ENCODE measurements at places on chromosomes 12 and 14.

DNA sequence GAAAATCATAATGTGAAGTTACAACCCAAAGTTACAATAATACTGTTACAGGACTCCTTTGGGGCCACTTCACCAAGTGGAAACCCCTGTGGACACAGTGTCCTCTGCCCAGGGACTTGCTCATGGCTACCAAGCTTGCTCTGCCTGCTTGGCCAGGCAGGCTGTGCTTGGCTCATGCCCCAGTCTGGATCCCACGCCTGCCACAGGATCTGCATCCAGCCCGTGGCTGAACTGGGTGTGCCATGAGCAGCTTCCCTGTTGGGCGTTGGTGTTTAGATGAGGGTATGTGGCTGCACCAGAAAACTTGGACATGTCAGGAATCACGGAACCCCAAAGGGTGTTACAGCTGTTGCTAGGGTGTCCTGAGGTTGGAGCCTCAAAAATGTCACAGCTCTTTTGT, 820.9 kb downstream of the SLC6A15 start:
- DNase-seq: no peak

DNA sequence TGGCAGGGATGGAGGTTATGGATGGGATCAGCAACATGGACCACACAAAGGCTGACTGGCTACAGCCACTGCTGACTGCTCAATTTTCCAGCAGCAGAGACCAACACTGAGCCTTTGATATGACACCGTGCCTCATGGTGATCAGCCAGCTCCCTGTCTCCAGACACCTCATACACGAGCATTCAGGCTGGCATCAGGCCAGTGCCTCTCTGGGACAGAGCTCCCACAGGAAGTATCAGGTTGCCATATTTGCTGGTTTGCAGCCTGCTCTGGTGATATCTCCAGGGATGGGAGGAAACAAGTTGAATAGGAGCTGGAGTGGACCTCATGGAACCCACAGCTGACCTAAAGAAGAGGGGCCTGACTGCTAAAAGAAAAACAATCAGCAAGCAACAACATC, 471.2 kb upstream of the ATXN7L3B start:
- no peak for DNase-seq

DNA sequence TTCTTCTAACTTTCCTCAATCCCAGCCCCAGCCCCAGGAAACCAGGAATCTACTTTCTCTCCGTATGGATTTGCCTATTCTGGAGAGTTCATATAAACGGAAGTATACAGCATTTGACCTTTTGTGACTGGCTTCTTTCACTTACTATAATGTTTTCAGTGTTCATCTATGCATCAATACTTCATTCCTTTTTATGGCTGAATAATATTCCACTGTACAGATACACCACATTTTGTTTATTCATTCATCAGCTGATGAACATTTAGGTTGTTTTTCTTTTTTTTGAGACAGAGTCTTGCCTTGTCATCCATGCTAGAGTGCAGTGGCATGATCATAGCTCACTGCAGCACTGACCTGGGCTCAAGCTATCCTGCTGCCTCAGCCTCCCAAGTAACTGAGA, 3.9 kb upstream of the PLEKHG3 start:
- no peak for DNase-seq

GRCh38 chr12:32126720-32127119, 20.1 kb downstream of the BICD1 start:
- no peak for DNase-seq

Data from hematopoietic multipotent progenitor cell treated with erythropoietin and hydrocortisone succinate and interleukin-3 and kit ligand, for 17 days (in vitro differentiated cells).